Fibroblast of lung (primary cell): ENCODE measurements at places on chromosomes 5 and 9. TPM values are rescaled to one million over a fixed set of nuclear protein-coding genes. Genes with fewer than 3 reads are reported as not detected.

GRCh38 chr5:74595143-74595925 lies 45.2 kb downstream of the ENC1 start:
- DNase-seq = peak; percentile 97

- no peak for DNase-seq
These were observed 914.4 kb upstream of the SEMA6A start for GRCh38 chr5:117488976-117489500.

- DNase-seq = no peak
These were observed 51.3 kb upstream of the PITX1 start for GRCh38 chr5:135085133-135085935.

DNA sequence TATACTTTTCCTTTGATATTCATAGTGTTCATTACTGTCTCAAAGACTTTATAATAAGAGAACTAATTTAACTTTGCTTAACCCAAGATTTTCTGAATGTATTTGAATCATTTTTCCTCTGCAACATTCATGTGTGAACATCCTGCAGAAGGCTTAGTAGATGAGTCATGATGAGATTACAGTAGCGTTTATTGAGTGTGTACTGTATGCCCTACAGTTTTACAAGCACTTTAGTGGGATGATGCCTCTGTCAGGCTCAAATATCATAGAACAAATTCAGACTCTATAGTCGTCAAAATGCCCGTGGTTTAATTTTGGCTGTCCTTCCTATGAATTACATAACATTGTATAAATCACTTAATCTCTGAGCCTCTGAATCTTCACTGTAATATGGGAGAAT lies 41.2 kb downstream of the FYB1 start:
- DNase-seq = peak; percentile 6

The ZNF454 gene
- 3.1 and 3.3 TPM in 2 replicates for total RNA-seq

DNA sequence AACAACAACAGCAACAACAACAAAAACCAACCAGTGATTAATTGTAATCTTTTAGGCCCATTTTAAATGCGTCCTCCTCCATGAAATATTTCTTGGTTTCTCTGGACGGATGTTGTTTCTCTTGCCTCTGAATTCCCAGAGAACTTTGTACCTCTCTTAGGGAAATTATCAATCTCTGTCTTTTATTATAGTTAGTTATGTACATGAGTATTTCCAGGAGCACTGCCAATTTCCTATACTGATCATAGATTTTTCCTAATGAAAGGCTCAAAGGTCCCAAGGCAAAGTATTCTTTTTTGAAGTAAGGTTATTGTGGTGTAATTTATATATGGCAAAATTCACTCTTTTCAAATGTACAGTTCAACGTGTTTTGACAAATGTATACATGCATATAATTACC lies 20.4 kb upstream of the PALM2AKAP2 start:
- no peak for DNase-seq

The LSM11 gene
- 2.1 and 3.1 TPM in 2 replicates for total RNA-seq

GRCh38 chr5:75034137-75034739 lies 18.1 kb downstream of the GCNT4 start:
- DNase-seq = no peak

DNA sequence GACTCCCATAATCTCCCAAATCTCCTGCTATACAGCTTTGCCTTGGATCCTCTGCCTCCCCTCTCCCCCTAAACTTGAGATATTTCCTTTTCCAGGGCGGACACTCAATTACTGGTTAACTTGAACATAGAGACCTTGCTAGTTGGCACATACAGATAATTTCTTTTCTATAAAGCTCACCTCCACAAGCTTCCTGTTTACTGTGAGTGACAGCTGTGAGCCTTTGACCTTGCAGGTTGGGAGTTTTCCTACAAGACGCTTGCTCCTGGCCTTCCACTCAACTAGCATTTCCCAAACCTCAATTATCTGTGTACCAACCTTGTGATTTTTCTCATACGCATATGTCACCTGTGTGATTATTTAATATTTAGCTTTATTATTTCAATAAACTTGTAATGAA lies 114.5 kb downstream of the GNA14 start:
- no peak for DNase-seq

The PCDHA3 gene
- 0.26 and 1.2 TPM in 2 replicates for total RNA-seq

- DNase-seq = no peak
These were observed 40.0 kb upstream of the CDH6 start for GRCh38 chr5:31153521-31153920.

DNA sequence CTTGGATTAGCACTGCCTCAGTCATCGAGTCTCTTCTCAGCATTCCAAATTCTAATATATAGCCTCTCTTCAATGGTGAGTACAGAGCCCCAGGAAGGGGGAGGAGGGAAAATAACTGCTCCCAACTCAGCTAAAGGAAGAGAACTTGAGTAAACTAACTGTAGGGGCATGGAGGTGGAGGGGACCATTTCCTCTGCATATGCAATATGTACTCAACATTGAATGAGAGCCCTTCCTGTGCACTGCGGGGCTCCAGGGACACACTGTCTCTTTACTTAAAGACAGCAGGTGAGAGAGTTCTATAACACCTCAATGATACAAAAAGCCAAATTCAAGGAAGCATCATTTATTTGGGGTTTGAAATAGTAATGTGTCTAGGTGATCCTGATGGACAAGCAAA lies 75.1 kb downstream of the GNAQ start:
- DNase-seq = no peak

The CHSY3 gene
- total RNA-seq = 0.99 and 1.3 TPM in 2 replicates

The SFXN1 gene
- total RNA-seq = 53.7 and 58.3 TPM in 2 replicates

DNA sequence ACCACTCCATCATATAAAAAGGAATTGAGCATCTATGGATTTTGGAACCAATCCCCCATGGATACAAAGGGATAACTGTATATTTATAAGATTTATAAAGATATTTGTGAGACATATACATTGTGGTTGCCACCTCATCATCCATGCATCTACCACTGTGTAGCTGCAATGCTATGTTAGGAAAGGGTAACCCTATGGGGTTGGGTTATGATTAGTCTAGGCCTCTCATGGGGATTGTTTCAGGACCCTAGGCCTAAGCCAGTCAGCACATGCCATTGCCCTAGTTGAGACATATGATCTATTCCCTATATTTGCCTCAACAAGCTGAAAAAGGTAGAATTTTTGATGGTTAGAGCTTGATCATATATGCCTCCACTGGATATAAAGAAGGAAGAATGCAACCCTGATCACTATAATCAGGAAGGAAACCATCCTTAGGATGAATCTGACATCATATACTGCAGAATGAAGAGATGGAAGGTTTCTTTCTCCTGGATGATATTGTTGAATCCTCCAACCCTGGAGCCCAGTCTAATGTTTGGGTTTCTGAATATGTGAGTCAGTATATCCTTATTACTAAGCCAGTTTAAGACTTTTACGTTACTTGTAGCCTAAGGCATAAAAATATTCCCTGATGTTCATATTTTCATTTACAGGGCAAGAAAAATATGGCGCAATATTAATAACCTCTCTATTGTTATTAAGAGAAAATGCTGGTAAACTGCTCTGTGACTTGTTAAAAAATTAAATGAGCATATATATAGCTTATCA lies 94.2 kb downstream of the ADAMTS19 start:
- peak; percentile 1 for DNase-seq

DNA sequence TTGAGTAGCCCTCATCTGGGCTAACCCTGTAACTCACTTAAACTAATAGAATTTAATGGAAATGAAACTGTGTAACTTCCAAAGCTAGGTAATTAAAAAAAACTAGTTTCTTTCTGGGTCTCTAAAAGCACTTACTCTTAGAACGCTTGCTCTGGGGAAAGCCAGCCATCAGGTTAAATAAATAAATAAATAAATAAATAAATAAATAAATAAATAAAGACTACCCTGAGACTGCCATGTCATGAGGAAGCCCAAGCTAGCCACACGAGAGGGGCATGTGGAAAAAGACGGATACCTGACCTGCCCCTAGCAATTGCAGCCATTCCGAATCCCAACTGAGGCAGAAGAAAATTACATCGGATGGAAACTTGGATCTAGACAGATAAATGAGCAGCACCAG lies 51.3 kb upstream of the FER start:
- DNase-seq = no peak

GRCh38 chr5:132506094-132506692 lies 15.6 kb upstream of the IRF1 start:
- DNase-seq = peak; percentile 96

GRCh38 chr9:131799177-131799823 lies 59.4 kb upstream of the RAPGEF1 start:
- peak; percentile 44 for DNase-seq

The TAF7 gene
- 87.1 and 107 TPM in 2 replicates for total RNA-seq

- no peak for DNase-seq
These were observed 8.6 kb upstream of the ZDHHC11 start for GRCh38 chr5:859391-859790.

The HTR1A gene
- not detected in 2 replicates for total RNA-seq

GRCh38 chr9:91803970-91804752 lies 145.9 kb downstream of the ROR2 start:
- DNase-seq = no peak

GRCh38 chr5:177479774-177480173 lies 6.3 kb upstream of the DBN1 start:
- peak; percentile 62 for DNase-seq

The PRR7 gene
- 2.1 and 2.3 TPM in 2 replicates for total RNA-seq

The MOB3B gene
- total RNA-seq = under 0.01 TPM in 2 replicates

GRCh38 chr9:98707166-98708102 lies 1.3 kb downstream of the GABBR2 start:
- peak; percentile 82 for DNase-seq

- DNase-seq = no peak
These were observed 94.1 kb downstream of the NFIB start for GRCh38 chr9:14219850-14220249.

DNA sequence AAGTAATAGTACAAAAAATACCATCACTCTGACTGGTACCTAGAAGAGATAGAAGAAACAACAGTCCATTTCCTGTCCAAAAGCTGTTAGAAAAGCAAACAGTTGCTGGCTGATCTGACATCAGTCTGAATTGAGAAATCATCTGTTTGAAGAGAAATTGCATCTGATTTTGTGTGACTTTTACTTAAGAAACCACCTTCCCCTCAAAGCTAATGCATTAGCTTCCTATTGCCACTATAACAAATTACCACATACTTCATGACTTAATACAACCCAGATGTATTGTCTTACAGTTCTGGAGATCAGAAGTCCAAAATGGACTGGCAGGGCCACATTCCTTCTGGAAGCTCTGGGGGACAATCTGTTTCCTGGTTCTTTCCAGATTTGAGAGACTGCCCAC lies 385.9 kb upstream of the TLE4 start:
- DNase-seq = peak; percentile 92

- DNase-seq = no peak
These were observed 35.9 kb downstream of the ASS1 start for GRCh38 chr9:130480673-130481072.

- DNase-seq = no peak
These were observed 136.9 kb downstream of the SEMA5A start for GRCh38 chr5:9408964-9409363.

DNA sequence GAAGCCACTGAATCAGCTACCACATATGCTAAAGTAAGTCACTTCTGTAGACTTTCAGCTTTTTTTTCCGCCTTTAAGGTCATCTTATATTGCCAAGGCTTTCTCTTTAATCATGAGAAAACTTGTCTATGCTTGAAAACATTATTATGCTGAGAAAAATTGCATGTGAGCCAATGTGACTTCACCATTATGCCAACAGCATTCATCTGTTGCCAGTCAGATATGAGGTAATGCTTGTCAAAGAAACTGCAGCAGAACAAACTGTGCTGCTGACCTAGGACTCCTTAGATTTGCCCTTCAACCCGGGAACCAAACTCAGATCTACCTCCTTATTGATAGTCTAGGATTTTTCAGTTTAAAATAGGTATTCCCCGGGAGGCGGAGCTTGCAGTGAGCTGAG lies 34.3 kb downstream of the SLC44A1 start:
- no peak for DNase-seq

The MCTP1 gene
- 3.6 and 7.9 TPM in 2 replicates for total RNA-seq

DNA sequence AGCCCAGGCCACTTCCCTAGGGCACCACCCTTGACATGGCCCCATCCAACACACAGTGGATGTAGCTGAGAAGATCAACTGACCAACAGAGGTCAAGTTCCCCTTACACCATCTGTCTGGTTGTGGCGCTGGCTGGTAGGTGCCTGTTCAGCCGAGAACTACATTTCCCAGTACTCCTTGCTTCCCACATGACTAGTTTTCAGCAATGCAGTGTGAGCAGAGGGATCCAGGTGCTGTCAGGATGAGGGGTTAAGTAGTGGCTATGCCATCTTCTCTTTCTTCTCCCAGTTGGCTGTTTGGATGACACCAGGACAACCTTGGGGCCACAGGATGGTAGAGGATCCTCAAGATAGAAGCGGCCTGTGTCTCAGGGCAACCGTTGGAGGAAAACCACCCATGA lies 48.6 kb upstream of the SH3PXD2B start:
- DNase-seq = peak; percentile 8

The CAVIN4 gene
- total RNA-seq = 1.0 and 1.5 TPM in 2 replicates

GRCh38 chr5:129120158-129120581 lies 25.6 kb downstream of the ISOC1 start:
- DNase-seq = no peak

The DBN1 gene
- 96.4 and 102 TPM in 2 replicates for total RNA-seq
